ENCODE measurements at places on chromosomes 2 and 18. TPM values are rescaled to one million over a fixed set of nuclear protein-coding genes. Genes with fewer than 3 reads are reported as not detected.

Gene ZNF519
- 22.3 TPM for total RNA-seq

Gene UGT1A5
- not detected for total RNA-seq

Gene MEIS1
- not detected for total RNA-seq

Gene NTSR2
- total RNA-seq: not detected

Gene ST6GAL2
- total RNA-seq: not detected

Gene DSC3
- total RNA-seq: not detected

Gene TLX2
- total RNA-seq: 0.19 TPM

Gene OTX1
- total RNA-seq: not detected

Gene ATF2
- total RNA-seq: 77.3 TPM

GRCh38 chr18:75898651-75899050, 471.1 kb upstream of the SMIM21 start:
- no peak for DNase-seq

GRCh38 chr2:215324811-215325210, 13.0 kb downstream of the ATIC start:
- DNase-seq: no peak

DNA sequence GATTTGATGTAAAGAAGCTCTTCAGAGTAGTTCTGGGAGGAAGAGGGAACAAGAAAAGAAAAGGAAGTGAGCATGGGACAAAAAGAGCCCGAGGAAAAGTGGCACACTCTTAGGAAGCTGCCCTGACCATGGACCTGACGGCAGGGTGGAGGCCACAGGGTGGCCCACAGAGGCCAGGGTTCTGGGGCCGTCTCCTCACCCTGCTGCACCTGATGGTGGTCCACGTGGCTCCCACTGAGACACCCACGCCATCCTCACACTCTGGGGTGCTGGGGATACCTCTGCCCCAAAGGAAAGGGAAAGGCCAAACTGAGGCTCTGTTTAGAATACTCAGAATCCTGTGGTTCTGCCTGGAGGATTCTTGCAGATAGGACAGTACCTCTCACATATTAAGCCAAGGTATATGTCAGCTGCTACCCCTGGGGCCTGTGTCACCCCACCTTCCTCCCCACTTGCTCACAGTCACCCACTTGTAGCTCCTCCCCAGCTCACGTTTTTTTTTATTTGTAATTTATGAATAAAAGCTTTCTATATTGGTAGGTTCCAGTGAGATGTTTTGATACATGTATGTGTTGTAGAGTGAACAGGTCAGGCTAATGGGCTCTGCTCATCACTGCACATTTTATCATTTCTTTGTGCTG, 171.1 kb downstream of the LDLRAD4 start:
- DNase-seq: no peak

DNA sequence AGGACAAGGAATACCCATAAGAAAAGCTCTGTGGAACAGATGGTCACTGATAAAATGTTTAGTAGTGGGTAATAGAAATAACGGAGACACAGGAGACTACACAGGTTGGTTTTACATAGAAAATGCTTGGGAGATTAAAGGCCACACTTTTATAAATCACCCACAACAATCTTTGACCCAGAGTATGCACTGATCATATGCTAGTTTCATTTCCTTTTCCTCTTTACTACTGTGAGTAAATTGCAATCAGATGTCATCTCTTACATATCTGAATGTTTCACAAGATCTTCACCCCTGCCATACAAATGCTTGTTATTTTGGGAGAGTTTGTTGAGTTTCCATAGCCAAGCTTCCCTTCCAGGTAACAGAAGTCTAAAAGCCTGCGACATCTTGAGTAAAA, 978.4 kb upstream of the KLHL29 start:
- DNase-seq: no peak

DNA sequence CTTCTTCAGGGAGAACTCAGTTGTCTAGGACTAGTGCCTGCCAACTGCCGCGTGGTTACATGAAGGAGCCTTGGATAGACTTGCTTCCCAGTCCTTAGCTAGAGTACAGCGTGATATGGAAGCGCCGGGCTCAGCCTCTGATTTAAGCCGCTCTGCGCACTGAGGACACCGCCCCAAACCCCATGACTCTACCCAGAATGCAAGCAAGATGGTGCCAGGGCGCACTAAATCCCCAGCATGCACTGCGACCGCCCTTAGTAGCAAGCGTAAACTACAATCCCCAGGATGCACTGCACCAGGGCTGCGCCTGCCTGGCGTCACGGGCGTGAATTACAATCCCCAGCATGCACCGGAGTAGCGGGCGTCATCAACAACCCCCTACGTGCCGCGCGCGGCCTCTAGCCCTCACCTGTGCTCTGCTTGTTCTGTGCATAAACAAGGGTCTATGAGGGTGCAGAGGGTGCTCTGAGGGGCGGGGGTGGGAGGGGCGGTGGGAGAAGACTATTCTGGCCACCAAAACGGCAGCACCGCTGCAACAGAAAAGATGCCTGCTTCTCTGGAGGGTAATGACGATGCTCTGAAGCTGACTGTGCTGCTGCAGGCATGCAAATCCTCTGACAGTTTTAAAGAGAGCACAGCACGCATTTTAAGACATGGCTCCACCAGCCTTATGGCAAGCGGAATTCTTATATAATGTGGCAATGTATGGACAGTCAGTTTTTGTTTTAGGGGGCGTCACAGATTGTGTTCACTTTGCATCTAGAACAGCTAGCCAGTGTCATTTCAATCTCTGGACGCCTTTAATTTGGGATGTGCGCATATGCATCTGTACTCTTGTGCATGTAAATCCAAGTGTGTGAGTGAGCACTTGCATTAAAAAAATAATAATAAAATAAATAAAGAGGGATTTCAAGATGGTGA, 282.5 kb upstream of the MYT1L start:
- peak; percentile 82 for DNase-seq

- DNase-seq: no peak
Measured at GRCh38 chr18:27009293-27009692, 143.8 kb upstream of the AQP4 start.

- DNase-seq: no peak
Measured at GRCh38 chr2:2325516-2325915, 5.6 kb downstream of the MYT1L start.

- no peak for DNase-seq
Measured at GRCh38 chr2:108974674-108975073, 14.3 kb downstream of the EDAR start.

DNA sequence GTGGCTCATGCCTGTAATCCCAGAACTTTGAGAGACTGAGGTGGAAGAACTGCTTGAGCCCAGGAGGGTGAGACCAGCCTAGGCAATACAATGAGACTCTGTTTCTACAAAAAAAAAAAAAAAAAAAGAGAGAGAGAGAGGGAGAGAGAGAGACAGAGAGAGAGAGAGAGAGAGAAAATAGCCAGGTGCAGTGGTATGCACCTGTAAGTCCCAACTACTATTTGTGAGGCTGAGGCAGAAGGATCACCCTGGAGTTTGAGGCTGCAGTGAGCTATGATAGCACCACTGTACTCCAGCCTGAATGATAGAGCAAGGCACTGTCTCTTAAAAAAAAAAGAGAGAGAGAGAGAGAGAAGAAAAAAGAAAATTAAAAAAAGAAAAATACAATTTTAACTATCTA, 245.7 kb downstream of the CCDC178 start:
- no peak for DNase-seq

GRCh38 chr2:128505575-128506526, 187.2 kb upstream of the HS6ST1 start:
- DNase-seq: no peak
